ENCODE measurements at places on chromosomes 7 and 10.

DNA sequence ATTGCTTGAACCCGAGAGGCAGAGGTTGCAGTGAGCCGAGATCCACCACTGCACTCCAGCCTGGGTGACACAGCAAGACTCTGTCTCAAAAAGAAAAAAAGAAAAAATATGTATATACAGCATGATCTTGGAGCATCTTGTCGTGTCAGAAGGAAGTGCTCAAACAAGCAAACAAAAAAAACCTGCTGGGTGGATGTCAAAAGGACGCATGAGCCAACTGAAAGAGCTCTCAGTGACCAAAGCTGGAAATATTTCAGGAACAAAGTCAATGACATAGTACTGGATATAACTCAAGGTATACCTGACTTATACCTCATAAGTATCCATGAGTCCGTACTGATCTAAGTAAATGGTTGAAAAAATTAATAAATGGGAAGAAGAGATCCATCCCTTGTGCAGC lies 94.6 kb upstream of the ANLN start:
- no peak for ATAC-seq

DNA sequence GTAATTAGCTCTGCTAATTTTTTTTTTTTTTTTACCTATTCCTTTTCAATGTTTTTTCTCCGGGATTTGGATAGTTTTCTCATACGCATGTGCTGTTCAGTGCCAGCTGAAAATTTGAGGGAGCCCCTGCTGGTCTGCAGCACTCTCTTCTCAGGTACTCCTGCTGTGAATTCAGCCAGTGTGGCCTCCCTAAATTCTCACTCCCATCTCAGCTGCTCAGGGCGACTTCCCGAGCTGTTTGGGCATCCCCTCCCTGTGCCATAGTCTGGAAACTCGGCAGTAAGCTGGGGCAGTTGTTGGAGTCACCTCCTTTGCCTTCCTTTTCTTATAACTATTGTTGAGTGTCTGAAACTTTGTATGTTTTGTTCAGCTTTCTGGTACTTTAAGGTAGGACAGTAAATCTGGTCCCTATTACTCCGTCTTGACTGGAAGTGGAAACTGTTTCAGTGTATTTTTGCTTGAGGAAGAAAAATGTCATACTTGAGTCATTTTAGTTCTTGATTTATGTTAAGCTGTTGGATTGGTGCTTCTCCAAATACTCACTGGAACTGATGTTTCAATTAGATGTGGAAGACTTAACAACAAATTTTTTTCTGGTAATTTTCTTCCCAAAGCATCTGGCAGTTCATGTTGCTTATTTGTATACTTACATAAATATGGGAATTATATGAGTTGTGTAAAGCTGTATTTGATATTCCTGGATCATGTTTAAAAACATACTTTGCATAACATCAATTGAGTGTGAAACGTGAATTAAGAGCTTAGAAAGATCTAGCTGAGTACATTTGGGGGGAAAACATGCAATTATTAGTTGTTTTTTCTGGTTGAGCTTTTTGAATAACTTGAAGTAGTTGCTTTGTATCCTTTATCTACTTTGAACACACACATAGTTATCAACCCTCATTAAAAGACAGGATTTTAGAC lies 33.7 kb downstream of the MINPP1 start:
- no peak for ATAC-seq

DNA sequence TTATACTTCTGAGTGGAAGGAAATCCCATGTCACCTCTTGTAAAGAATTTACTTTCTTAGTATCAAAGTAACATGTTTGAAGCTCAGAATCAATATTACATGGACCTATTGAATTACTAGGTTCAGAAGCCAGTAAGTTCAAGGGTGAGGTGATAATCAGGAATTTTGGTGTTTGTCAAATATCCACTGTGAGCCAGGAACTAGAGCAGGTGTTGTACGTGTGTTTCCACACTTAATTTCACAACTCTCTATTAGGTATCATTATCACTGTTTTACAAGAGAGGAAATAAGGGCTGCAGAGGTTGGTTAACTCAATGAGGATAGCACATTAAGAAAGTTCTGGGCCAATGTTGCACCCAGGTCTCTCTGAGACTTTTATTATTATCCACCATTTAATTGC lies 130.4 kb downstream of the KIAA1217 start:
- ATAC-seq, result no peak

DNA sequence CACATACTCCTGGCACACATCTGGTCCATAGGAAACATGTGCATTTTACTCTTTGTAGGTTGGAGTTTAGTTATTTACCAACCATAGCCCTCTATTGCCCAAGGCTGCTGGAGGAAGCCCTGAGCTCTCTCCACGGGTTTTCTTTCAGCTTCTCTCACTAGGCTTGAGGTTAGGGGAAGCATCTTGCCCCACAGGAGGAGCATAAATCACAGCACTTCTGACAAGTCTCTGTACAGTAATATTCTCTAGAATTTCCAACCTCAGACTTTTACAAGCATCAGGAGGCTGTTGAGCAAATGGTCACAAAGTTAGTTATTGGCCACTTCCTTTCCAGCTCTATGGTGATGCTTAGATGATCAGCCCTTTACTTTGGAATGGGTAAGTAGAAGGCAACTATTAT lies 122.9 kb upstream of the GLI3 start:
- ATAC-seq, result no peak

GRCh38 chr10:132383751-132384196 lies 13.2 kb upstream of the PWWP2B start:
- no peak for ATAC-seq

Data from motor neuron (in vitro differentiated cells).